ENCODE measurements at places on chromosomes 12 and 14.

DNA sequence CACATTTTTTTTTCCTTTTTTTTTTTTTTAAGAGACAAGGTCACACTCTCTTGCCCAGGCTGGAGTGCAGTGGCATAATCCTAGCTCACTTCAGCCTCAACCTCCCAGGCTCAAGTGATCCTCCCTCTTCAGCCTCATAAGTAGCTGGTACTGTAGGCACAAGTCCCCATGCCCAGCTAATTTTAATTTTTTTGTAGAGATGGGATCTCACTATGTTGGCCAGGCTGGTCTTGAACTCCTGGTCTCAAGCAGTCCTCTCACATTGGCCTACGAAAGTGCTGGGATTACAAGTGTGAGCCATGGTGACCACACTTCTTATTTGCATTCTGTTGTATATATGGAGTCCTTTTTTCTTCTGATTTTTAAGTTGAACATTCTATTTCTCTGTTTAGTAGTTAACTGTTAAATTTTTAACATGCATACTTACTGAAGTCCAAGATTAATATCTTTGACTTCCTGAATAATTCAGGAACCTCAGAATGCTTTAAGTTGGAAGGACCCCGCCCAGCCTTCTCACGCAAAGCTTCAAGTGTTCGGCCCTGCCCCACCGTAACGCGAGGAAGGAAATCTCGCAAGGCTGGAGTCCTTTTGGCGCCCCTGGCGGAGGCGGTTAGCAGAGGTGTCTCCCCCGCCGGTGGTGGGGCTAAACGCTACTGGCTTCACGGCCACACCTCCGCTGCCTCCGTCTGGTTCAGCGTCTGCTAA is 21.6 kb downstream of the SPATS2 start:
- DNase-seq = peak; percentile 59

- DNase-seq = no peak
Observed at GRCh38 chr12:54662026-54662425, 13.9 kb upstream of the DCD start.

GRCh38 chr12:95709152-95709551 is 81.4 kb downstream of the NTN4 start:
- peak; percentile 43 for DNase-seq

DNA sequence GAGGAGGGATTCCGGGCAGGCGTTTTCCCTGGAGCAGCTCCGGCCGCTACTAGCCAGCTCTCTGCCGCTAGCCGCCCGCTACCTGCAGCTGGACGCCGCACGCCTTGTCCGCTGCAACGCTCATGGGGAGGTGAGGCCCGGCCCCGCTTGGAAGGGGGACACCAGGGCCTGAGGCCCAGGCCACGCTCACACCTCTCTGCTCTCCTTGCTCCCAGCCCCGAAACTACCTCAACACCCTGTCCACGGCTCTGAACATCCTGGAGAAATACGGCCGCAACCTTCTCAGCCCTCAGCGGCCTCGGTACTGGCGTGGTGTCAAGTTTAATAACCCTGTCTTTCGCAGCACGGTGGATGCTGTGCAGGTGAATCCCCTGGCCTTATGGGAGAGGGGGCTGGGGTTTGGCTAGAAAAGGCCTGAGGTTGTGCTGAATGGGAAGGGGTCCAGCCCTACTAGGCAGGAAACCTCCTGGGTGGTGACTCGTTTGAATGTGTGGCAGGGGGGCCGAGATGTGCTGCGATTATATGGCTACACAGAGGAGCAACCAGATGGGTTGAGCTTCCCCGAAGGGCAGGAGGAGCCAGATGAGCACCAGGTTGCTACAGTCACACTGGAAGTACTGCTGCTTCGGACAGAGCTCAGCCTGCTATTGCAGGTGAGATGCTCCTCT is 597 bp downstream of the RNF31 start:
- DNase-seq = no peak

GRCh38 chr12:30023186-30023585 is 239.4 kb upstream of the TMTC1 start:
- peak; percentile 53 for DNase-seq

GRCh38 chr12:119201789-119202543 is 23.2 kb downstream of the HSPB8 start:
- DNase-seq = no peak

DNA sequence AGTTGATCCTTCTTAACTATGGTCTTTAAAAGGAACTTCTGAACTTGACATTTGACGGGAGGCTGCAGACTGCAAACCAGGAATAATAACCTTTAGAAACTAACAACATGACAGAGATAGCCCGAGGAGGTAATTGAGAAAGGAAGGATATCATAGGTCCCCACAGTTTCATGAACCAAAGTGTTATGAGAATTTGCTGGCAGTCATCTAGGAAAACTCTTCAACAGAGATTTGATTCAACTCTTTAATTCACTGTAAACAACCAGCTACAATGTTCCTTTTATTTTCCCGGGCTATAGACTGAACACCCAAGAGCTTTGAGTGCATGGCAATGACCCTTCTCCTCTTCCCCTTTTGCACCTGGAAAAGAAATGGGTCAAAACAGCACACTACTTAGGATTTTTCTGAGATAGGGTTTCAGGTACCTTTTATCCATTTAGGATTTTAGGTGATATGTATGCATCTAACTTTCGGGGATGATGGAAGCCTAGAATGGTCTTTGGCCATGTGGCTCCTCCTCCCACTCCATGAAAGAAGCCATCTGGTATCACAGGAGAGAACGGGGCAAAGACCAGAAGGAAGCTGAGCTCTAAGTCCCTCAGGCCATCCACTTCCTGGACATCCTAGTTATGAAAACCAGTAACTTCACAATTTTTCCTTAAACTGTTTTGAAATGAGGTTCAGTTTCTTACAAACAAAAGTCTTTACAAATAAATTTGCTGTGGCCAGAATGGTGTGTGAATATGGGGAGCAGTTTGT is 23.0 kb downstream of the GLT8D2 start:
- DNase-seq = no peak

- peak; percentile 90 for DNase-seq
Observed at GRCh38 chr12:92943482-92944250, 14.6 kb upstream of the EEA1 start.

GRCh38 chr14:58574623-58575022 is 63.1 kb upstream of the DACT1 start:
- DNase-seq = no peak

GRCh38 chr12:113854385-113855142 is 111.6 kb downstream of the RBM19 start:
- no peak for DNase-seq

- peak; percentile 59 for DNase-seq
Observed at GRCh38 chr12:111596985-111597830, 1.9 kb downstream of the ATXN2 start.

GRCh38 chr14:65369560-65369959 is 43.0 kb upstream of the FUT8 start:
- no peak for DNase-seq

DNA sequence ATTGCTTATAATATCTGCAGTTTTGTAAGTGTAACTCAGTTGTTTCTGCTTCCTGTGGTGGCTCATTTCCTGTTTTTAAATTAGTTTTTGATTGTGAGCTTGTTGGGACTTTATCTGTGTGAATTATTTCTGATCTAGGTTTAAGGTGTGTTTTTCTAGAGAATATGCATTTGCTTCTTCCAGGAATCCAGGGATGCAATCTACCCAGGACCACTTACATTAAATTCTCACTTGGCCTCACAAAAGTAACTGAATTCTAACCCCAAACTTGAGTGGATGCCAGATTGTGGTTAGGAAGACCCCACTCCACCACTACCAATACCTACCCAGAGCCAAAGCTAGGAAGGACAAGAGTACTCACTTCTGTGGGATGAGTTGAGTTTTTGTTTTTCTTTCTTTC is 11.9 kb downstream of the STYX start:
- DNase-seq = no peak

- DNase-seq = no peak
Observed at GRCh38 chr12:107541001-107541705, 144.4 kb upstream of the PWP1 start.

GRCh38 chr14:74932401-74932901 is 9.4 kb upstream of the RPS6KL1 start:
- no peak for DNase-seq

- DNase-seq = peak; percentile 46
Observed at GRCh38 chr14:102828151-102828550, 50.9 kb downstream of the TRAF3 start.

DNA sequence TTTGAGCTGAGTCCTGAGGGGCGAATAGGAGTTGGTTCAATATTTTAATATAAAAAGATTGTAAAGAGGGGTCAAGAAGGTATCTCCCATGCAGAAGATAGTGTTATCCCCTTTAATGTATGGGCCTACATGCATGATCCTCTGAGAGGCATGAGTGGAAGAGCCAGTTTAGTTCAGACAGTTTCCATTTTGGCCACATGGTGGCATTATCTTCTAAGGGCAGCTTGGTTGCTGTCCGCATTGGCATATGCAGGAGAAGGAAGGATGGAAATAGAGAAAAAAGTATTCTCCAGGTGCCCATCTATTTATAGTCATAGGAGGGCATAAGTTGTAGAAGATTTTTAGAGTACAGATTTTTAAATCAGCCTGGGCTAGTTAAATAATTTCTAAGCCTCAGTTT is 5.4 kb downstream of the SAMD4A start:
- peak; percentile 48 for DNase-seq

GRCh38 chr14:33134975-33135374 is 196.3 kb downstream of the NPAS3 start:
- DNase-seq = no peak

GRCh38 chr12:124369055-124369826 is 74.3 kb downstream of the RFLNA start:
- DNase-seq = peak; percentile 93

GRCh38 chr14:22981090-22981875 is 1.1 kb downstream of the AJUBA start:
- no peak for DNase-seq

DNA sequence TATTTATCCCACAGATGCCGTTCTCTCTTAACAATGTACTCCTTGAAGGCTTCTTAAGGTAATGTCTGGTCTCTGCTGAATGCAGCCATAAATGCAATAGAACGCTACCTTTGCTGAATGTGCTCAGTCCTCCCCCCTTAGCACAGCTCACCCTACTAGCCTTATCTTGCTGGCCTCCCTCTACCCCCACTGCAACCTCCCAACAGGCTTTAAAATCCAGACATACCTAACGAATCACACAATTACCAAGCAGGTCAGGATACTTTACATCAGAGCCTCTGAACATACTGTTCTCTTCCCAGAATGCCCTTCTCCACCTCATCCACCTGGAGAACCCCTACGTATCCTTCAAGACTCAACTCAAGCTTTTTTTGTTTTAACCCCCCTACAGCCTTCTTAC is 51.0 kb upstream of the CRADD start:
- DNase-seq = peak; percentile 90

DNA sequence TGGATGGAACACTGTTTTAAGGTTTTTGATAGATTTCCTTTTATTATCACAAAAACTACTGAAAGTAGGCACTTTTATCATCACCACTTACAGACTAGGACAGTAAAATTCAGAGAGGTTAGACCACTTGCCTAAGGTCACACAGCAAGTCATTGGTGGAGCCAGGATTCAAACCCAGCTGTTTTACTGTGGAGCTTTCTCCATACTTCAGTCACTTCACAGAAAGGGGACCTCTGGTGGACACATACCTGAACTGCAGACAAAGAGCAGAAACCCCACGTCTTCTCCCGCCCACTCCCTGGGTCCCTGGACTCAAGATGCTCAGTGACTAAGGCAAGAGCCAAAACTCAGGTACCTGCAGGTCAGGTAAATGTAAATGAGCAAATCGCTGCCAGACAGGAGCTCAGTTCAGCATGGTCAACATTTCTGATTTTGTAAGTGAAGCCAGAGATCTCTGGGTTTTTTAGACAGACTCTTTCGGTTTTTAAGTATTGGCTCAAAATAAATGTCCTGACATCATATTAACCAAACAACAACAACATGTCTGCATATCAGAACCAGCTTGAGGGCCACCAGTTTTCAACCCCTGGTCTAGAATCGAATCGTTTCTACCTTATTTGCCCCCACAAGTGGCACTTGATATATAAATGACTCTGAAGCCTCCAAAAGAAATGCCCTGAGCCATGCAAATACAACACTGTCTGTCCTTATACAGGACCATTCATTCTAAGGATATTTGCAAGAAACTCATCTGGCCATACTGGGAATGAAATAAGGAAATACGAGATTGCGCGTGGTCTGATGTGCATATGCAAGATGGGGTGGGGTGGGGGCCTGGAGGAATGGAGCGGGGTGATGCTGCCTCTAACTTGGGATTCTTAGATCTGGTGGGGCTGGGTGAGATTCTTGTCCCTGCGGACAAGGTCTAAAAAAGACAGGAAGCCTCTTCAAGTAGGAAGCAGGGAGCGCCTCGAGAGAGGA is 110.9 kb downstream of the KSR2 start:
- peak; percentile 25 for DNase-seq

DNA sequence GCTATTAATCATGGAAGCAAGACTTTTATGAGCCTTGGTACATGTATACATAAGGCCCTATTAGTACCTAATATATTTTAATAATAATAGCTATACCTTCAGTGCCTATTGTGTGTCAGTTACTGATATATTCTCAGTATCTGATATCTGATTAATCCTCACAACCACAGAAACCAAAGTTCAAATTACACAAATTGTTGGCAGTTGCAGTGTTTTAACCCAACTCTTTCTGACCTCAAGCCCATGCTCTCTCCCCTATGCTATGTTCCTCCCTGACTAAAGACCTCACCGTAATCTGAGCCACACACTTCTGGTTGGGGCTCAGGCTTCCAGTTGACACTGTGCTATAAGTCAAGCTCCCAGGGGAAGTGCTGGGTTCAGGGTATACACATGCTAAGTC is 214.4 kb downstream of the SPTSSA start:
- DNase-seq = peak; percentile 7

DNA sequence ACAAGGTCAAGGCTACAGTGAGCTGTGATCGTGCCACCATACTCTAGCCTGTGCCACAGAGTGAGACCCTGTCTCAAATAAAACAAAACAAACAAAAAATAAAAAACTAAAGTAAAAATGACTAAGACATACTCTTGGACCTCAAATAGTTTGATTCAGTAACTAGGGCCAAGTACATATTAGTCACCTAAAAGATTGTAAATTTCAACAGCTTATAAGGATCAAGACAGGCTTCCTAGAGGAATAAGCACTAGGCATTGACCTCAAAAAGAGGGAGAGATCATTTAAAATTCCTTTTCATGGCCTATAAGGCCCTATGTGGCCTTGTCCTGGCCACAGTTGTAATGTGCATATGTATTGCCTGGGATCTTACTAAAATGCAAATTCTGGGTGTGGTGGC is 46.0 kb upstream of the CHST11 start:
- peak; percentile 58 for DNase-seq

GRCh38 chr14:60958146-60958545 is 22.7 kb downstream of the TRMT5 start:
- DNase-seq = peak; percentile 9

GRCh38 chr12:64256166-64256800 is 34.2 kb upstream of the KICS2 start:
- DNase-seq = peak; percentile 52

DNA sequence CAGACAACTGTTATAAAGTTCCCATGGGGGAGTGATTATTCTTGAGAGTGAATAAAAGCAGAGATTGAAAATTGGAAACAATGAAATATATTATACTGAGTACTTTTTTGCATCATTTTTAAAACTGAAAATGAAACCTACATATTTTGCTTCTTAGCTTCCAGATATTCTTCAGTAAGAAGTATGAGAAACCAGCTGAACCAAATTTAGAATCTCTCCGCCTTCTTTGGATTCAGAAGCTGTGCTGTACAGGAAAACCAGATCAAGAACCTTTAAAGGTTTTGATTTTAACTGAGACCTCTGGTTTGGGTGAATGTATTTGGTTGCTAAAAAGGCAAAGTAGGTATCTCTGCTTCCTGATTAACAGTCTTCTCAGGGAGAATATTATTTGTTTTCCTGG is 109.4 kb downstream of the AKAP6 start:
- no peak for DNase-seq

- DNase-seq = peak; percentile 45
Observed at GRCh38 chr14:33576014-33576413, 374.9 kb downstream of the EGLN3 start.

GRCh38 chr14:75647640-75648039 is 13.0 kb downstream of the ERG28 start:
- DNase-seq = peak; percentile 64
